ENCODE measurements at places on chromosomes 13 and 19.

DNA sequence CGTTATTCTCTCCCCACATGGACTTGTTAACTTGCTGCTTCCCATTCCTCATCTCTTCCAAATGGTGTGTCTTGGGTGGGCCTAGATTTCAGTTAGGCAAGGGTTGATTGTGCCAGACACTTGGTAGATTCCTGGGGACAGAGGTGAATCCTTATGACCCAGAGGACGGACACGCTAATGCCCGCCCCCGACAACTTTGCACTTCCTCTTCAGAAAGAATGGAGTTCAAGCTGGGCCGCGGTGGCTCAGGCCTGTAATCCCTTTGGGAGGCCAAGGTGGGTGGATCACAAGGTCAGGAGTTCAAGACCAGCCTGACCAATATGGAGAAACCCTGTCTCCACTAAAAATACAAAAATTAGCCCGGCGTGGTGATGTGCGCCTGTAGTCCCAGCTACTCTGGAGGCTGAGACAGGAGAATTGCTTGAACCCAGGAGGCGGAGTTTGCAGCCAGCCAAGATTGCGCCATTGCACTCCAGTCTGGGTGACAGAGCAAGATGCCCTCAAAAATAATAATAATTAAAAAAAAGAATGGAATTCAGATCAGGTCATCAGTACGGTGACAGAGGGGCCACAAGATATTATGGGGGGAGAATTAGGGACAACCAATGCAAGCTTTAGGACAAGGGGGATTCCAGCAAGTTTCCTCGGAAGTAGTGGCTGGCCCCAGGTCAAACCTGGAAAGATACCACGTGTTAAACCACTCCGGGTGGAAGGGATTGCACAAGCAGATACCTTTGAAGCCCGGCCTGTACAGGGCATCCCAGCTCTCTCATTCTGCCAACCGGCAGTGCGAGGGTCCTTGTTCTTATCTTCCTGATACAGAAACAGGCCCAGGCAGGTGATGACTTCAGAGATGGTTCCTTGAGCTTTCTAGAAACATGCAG, 2.7 kb downstream of the MYO9B start:
- DNase-seq = no peak

DNA sequence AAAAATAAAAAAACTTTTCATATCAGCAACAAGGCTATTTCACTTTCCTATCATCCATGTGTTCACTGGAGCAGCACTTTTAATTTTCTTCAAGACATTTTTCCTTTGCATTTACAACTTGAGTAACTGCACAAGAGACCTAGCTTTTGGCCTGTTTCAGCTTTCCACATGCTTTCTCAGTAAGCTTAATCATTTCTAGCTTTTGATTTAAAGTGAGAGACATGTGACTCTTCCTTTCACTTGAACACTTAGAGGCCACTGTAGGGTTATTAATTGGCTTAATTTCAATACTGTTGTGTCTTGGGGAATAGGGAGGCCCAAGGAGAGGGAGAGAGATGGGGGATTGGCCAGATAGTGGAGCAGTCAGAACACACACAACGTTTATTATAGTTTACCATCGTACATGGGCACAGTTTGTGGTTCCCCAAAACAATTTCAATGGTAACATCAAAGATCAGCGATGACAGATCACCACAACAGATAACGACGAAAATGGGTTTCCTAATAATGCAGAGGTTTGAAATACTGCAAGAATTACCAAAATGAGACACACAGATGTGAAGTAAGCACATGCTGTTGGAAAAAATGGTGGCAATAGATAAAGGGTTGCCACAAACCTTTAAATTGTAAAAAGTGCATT, 117.6 kb downstream of the GGACT start:
- no peak for DNase-seq

DNA sequence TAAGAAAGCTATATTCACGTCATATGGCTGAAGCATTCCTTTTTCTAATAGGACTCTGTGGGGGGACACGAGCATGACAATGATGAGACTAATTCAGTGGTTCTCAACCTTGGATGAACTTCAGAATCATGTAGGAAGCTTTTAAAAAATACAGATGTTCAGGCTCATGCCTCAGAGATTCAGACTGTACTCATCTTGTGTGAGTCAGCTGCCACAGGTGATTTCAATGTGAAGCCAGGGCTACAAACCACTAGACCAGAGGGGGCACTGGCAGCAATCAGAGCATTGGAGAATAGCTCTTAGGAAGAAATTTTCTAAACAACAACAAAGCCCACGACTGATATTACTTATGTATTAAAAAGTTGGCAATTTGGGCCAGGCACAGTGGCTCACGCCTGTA, 91.7 kb downstream of the SERP2 start:
- no peak for DNase-seq

- no peak for DNase-seq
These were observed 381.3 kb downstream of the ENOX1 start for GRCh38 chr13:43405457-43405856.

GRCh38 chr19:53819861-53820260, 4.3 kb downstream of the NLRP12 start:
- DNase-seq = no peak

DNA sequence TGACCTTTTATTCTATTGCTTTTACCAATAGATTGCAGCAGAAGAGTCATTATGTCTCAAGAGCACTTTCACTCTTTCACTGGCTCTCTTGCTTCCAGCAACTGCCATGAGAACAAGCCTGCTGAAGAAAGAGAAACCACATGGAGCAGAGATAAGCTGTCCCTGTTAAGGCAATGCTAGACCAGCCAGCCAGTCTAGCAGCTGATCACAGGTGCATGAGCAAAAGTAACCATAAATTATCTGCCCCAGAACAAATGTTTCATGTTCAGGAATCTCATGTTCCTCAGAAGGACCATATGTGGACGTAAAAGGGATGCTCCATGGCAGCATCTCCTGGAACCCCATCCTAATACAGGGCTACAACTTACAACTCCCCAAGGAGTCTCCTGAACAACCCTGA, 20.4 kb upstream of the DCLK1 start:
- no peak for DNase-seq

- DNase-seq = no peak
These were observed 38.4 kb upstream of the ADGRE5 start for GRCh38 chr19:14342809-14343208.

- DNase-seq = no peak
These were observed 141 bp downstream of the TRPC4 start for GRCh38 chr13:37869506-37869755.

DNA sequence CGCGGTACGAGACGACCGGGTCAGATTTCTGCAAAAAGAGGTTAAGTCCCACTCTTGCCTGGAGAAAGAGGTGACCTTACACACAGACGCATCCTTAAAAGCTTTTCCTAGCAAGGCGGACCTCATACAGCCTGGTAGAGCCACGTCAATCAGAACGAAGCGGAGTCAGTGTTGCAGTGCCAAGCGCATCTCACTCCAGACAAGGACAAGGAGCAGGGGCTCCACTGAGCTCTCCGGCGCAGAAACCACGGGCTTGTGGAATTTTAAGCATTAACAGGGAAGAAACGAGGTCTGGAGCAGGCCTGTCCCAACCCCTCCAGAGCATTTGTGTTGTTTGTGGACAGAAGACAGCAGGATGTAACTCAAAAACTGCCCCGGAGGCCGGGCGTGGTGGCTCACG, 7.1 kb downstream of the EEF2 start:
- no peak for DNase-seq

DNA sequence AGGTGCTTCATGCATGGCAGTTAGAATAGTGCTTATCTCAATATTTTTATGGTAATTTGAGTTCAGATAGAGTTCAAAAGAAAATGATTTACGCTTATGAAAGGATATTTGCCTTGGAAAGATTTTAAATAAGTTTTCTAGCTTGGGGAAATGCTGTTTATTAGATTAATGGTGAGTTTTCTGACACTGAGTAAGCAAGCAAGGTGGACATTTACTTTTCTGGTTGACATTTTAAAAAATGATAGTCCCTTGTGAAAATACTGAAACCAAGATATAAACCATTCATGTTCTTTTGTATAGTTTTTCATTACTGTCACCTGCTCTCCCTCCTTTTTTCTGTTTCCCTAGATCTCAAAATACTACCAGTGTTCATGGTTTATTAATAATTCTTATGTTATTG, 1034.8 kb upstream of the SPRY2 start:
- no peak for DNase-seq

GRCh38 chr19:41694831-41695635, 7.0 kb upstream of the CEACAM7 start:
- no peak for DNase-seq

- DNase-seq = no peak
These were observed 102.7 kb downstream of the DCLK1 start for GRCh38 chr13:36028359-36029025.

GRCh38 chr13:20239748-20240147, 7.6 kb upstream of the GJB6 start:
- no peak for DNase-seq

- no peak for DNase-seq
These were observed 6.2 kb upstream of the SMG9 start for GRCh38 chr19:43760941-43761340.

DNA sequence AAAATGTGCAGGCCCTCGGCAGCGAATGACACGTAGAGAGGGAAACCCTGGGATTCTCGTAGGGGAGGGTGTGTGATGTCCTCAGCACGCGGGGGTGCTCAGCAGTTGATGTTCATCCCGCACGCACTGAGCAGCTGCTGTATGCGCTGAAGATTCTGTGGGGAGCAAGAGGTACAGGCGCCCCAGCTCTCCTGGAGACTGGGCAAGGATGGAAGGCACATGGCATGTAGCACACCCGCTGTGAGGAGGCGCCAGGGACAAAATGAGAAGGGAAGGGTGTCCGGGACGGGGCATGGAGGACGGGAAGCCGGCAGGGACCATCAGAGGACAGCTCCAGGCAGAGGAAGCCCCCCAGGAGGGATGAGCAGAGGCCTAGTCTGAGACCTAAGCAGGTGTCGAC, 15.4 kb downstream of the ATP11A start:
- DNase-seq = no peak

- DNase-seq = no peak
These were observed 162.3 kb downstream of the KLF5 start for GRCh38 chr13:73220966-73221720.

- no peak for DNase-seq
These were observed 15.7 kb downstream of the FEM1A start for GRCh38 chr19:4807188-4807587.

DNA sequence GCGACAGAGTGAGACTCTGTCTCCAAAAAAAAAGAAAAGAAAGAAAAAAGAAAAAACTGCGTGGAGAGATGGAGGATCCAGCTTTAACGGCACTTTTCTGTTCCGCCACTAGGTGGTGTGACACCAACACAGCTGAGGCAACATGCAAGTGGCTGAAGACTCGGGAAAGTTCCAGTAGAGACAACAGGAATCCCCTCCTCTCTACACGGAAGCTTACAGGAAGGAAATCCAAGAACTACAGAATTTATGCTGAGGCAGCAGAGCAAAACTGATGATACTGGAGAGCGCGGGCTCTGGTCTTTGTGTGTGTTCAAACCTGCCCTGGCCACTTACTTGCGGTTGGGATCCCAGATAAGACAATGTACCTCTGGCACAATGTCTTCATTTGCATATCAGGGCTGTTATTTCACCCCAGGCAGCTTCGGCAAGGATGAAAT, 9.9 kb downstream of the RANBP3 start:
- peak; percentile 37 for DNase-seq

GRCh38 chr19:12574036-12574435, 22.8 kb upstream of the ZNF564 start:
- peak; percentile 34 for DNase-seq

GRCh38 chr13:101289764-101290163, 126.5 kb downstream of the NALCN start:
- no peak for DNase-seq

GRCh38 chr13:21348488-21349120, 110.5 kb downstream of the ZDHHC20 start:
- DNase-seq = no peak

GRCh38 chr13:106382534-106382933, 152.9 kb downstream of the EFNB2 start:
- no peak for DNase-seq
